Nephron progenitor cell (in vitro differentiated cells): ENCODE measurements at places on chromosomes 3 and 15.

DNA sequence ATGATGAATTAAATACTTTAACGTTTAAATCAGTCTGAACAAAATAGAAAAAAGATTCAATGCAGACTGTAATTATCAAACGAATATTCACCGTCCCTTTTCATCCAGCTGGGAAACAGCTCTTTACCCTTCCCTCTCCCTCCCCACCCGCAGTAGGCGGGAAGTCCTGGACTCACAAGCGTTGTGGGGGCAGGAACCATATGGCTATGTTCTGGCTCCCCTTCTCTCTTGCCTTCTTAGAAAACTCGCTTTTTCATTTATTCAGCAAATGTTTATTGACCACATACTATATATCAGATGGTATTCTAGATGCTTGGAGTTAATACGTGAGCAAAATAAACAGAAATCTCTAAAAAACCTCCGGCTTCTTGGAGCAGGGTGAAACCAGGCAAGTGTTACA lies 715 bp upstream of the SCAPER start:
- DNase-seq, result no peak

- no peak for DNase-seq
Measured at GRCh38 chr3:126612479-126613205, 42.3 kb downstream of the TXNRD3 start.

- DNase-seq, result peak; percentile 14
Measured at GRCh38 chr3:1275495-1275894, 182.7 kb downstream of the CNTN6 start.

DNA sequence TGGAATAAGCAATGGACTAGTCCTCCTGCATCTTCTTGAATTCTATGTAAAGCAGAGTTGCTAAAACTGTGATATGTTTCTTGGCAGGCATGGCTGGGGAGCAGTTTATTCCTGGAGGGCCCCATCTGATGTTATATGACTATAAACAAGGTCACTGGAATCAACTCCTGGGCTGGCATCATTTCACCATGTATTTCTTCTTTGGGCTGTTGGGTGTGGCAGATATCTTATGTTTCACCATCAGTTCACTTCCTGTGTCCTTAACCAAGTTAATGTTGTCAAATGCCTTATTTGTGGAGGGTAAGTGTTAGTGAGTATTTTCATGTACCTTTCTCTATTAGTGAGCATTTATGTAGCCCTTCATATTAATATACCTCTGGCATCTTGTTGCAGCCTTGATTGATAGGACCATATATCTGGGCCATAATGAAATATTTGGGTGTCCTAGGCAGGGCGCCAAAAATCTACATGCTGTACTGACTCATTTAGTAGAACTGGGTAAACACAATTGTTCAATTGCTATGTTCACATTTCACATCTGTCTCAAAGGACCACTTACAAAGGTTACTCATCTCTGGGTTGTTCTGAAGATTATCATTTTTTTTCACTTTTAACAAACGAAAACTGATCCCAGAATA lies 52.6 kb upstream of the ADGRG7 start:
- DNase-seq, result no peak

DNA sequence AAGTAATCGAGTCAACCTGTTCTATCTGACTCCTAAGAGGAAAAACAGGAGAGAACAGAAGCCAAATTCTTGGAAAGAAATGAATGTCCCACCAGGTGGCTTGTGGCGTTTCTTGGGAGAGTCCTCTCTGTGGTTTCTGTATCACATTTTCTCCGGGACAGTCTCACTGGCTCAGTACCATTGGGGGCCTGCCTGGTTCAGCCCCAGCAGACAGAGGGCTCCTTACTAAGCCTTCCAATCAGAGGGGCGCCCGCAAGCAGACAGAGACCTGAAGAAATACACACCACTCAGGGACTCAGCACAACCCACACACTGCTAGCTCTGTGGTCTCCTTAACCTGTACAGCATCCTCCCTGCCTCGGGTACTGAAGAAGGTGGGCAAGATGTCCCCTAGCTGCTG lies 302.1 kb downstream of the TLE3 start:
- no peak for DNase-seq

- no peak for DNase-seq
Measured at GRCh38 chr3:52574056-52574965, 37.9 kb downstream of the UQCC5 start.

DNA sequence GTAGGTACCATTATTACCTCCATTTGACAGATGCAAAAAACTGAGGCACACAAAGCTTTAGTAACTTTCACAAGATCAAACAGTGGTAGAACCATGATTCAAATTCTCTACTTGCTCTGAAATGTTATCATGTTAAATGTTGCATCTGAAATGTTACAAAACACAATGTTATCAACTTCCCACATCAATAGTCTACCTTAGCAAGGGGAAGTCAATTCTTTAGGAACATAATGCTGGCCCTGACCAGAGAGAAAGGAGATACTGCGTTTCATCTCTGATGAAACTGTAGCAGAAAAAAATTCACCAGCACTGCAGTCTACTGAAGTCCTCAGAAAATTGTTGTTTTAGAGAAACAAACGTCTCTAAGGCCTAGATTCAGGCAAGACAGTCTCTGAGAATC lies 174.1 kb downstream of the SATB1 start:
- no peak for DNase-seq

GRCh38 chr3:43259626-43260025 lies 26.7 kb upstream of the SNRK start:
- no peak for DNase-seq

DNA sequence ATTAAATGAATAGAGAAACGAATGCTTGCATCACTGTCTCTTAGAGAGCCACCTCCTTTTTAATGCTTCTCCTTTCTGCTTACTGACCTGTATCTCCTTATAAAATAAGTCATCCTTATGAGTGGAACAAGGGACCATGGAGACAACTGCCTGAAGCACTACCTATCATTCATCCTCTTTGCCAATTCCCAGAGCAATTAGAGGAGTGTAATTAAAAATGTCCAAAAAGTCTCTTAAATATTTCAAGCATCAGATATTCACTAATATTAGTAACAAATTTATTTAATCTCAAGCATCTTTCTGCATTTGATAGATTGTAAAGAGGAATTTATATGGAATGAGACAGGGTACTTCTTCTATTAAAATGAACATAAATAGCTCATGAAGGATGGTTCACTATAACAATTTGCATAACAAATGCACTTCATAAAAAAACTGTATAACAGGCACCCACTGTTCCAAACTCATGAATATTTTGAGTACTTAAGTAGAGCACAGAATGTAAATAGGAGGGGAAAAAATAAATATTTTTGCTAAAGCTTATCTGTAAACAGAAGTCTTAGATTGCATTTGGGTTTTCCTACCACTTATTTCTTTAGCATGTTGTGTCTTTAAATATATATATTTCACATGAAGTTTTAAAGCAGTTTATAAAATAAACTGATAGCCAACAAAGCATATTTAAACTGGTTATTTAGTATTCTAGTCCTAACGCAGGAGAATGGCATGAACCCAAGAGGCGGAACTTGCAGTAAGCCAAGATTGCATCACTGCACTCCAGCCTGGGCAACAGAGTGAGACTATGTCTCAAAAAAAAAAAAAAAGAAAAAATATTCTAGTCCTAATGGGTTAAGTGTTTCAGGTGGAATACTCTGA lies 269.3 kb downstream of the TBL1XR1 start:
- no peak for DNase-seq
